ENCODE measurements at places on chromosomes 6 and 20.

- no peak for DNase-seq
Observed at GRCh38 chr20:9353916-9354276, 160.5 kb upstream of the LAMP5 start.

DNA sequence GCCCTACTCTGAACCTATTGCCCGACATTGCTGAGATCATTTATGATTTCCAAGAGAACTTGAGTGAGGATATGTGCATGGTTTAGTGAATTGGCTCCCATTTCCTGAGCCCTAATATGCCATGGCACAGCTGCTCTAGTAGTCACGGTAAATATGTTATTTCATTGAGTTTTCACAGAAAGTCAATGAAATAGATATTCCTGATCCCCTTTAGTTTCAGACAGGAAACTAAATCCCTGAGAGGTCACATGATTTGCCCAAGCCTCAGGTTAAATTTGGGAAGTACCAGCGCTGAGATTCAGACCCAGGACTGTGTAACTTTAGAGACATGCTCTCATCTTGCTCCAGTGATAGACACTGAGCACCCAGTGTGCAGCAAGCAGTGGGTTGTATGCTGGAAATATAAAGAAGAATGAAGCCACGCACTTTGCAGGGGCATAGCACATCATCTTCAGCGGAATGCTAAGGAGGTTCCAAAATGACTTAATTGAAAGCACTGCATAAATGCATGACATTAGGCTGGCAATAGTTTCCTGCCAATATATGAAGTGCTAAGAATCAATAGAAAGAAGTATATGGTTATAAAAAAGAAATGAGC, 70.6 kb downstream of the FARS2 start:
- DNase-seq, result no peak

- no peak for DNase-seq
Observed at GRCh38 chr20:56995635-56996075, 270.8 kb downstream of the BMP7 start.

- no peak for DNase-seq
Observed at GRCh38 chr6:45576648-45577624, 199.2 kb upstream of the SUPT3H start.

GRCh38 chr20:17210387-17210786, 16.5 kb upstream of the PCSK2 start:
- no peak for DNase-seq

- no peak for DNase-seq
Observed at GRCh38 chr20:36259177-36260061, 23.1 kb downstream of the AAR2 start.

GRCh38 chr6:111874025-111874415, 768 bp upstream of the FYN start:
- DNase-seq, result peak; percentile 71

DNA sequence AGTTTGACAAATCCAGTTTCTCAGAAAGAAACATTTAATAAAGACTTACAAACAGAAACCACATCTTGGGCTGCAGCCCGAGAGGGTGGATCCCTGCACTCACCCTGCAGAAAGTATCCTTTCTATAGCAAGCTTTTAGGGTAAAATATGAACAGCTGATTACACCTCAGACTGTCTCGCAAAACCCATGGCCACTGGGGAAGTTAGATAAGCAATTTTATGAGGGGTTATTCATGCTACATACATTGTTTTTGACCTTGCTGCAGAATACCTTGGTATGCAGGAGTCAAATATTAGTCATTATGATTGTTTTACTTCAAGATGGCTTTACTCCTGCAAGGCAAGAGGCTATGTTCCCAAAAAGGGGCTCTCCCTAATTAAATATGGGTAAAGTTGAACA, 126.9 kb downstream of the OR2B2 start:
- DNase-seq, result no peak

DNA sequence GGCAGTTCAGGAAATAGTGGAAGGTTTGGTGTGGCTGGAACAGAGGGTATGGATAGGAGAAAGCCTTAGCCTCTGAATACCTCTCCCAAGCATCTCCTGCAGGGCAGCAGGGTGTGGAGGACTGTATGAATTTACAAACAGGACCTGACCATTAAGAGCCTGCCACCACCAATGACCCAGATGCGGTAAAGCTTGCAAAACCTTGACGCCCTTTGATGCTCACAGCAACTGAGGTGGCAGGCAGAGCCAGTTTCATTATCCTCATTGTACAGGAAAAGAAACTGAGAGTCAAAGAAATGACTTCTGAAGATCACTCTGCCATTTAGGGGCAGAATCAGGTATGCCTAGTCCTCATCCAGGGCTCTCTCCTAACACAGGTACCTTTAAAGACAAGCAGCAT, 2.4 kb downstream of the HM13 start:
- DNase-seq, result no peak

DNA sequence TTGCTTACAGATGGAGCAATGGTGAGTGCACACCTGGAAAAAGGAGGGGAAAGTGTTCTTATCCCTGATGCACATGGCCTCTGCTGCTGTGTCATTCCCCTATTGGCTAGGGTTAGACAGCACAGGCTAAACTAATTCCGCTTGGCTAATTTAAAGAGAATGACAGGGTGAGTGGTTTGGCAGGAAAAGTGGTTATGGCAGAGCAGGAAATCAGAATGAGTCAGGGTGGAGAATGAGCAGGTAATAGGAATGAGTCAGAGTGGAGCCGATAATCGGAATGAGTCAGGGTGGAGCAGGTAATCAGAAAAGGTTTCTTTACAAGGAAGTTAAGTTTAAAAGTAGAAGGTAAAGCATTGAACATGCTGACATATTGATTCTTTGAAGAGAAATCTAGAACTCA, 355.5 kb upstream of the HTR1E start:
- DNase-seq, result no peak

DNA sequence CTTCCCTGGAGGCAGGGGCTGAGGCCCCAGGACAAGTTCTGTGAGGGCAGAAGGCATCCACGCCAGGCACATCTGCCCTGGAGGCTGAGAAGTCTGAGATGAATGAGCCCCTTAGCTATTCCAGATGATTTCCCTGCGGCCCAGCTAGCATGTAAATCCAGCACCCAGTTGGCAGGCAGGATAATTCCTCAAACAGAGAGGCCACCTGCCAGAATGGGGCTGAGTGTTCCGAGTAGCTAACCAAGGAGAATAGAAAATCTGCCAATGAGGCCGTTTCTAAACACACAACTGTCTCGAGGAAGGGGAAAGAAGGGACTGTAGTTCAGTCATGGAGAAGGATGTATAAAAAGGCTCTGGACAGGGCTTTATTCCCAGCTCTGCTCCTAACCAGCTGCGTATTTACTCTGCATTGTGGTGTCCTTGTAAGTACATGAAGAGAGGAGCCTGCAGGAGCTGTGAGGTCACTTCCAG, 211.4 kb upstream of the CDYL start:
- DNase-seq, result no peak

DNA sequence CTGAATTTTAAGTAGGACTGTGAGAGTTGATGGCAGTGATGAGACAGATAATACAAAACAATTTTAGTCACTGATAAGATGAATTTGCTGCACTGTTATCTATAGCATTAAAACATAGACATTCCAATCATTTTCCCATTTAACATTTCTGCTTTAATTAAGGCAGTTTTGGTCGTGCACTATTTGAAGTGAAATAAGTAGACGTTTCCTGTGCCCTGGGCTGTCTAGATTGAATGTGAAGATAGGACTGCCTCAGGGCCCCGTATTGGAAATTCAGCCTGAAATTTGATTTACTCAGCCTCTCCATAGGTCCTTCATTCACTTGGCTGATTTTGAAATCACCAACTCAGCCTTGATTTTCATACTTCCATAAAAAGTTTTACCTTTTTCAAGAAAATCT, 48.3 kb downstream of the ARID1B start:
- no peak for DNase-seq

Measured in CD4-positive, alpha-beta T cell treated with Interleukin-2 at 100 ng/mL for 4 hours (primary cell).